ENCODE measurements at places on chromosomes 6 and 20. TPM values are rescaled to one million over a fixed set of nuclear protein-coding genes. Genes with fewer than 3 reads are reported as not detected.

DNA sequence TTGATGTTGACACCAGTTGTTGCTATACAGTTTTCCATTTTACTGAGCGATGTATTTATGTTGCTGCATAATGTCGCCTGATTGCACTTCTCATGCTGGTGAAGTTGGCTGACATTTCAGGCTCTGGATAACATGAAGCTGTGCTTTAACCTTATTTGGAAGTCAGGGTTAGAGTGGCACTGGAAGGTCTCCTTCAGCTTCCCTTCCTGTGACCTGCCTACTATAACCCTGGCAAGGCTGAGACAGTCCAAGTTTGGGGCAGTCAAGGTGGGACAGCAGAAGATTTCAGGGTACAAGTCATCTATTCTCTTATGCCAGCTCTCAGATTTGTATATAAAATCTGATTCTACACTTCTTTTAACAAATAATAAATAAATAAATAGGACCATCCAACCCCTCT is 127.6 kb downstream of the AIG1 start:
- no peak for DNase-seq

Gene PBOV1
- polyA plus RNA-seq = not detected

Gene PTK6
- 0.16 TPM for polyA plus RNA-seq

- no peak for DNase-seq
Observed at GRCh38 chr20:33017542-33017941, 10.0 kb downstream of the BPIFB2 start.

Gene GNL1
- 49.8 TPM for polyA plus RNA-seq

- DNase-seq = no peak
Observed at GRCh38 chr6:167094436-167094819, 28.5 kb upstream of the CCR6 start.

Gene NKAIN4
- not detected for polyA plus RNA-seq

GRCh38 chr20:44166477-44166876 is 20.5 kb downstream of the JPH2 start:
- no peak for DNase-seq

Gene PROKR2
- 0.94 TPM for polyA plus RNA-seq

- DNase-seq = peak; percentile 2
Observed at GRCh38 chr6:21593927-21594415, 420 bp downstream of the SOX4 start.

Gene C20orf141
- not detected for polyA plus RNA-seq

Gene ANKEF1
- 8.4 TPM for polyA plus RNA-seq

Gene PDE10A
- polyA plus RNA-seq = not detected

DNA sequence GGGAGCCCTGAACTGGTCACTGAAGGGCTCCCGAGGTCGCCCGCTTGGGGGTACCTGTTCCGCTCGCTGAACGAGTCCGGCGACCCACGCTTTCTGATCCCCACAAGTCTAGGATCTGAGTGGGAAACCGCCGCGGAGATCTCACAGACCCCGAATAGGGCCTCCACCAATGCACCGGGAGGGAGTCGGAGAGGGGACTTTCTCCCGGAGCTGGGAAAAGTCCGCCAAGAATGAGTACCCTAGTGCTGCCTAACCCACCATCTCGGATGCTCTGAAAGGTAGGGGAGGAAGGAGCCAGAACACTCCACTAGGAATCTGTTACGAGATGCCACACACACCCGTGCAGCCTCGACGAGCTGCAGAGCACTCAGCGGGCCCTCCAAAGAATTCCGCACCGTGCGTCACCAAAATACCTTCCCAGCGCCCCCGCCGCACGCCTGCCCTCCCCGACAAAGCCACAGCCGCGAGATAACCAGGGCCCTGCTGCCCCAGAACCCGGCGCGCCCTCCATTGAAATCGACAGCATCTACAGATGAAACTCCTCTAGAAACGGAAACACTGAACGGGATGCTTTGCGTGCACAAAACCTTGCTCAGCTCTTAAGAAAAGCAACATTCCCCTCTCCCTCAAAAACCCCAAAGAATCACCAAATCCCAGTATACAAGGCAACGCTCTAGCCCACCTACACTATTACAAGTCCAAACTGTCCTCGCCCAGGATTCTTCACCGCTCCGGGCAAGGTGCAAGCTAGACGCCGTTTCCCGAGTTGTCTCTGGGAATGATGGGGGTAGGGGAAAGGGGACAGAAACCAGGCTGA is 686 bp downstream of the COL12A1 start:
- no peak for DNase-seq

DNA sequence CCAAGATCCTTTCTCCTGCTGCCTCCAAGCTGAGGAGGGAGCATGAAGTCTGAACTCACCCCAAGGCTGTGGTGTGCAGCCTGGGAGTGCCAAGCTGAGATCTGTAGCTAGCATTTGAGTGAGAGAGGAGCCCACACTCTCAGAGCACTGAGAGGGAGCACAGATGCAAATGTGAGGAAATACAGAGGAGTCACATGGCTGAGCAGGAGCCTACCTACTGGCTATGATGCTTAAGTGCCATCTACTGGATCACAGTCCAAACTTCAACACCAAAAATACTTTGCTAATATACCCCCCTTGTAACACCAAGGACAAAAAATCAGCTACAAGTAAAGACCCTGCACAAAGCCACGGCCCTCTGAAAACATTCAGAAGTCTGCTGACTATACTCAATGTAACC is 94.4 kb upstream of the IMPG1 start:
- DNase-seq = no peak

Gene PACRG
- polyA plus RNA-seq = not detected

Gene RAET1G
- not detected for polyA plus RNA-seq

Gene SLC17A1
- not detected for polyA plus RNA-seq

- no peak for DNase-seq
Observed at GRCh38 chr20:59777814-59778575, 155.4 kb downstream of the SYCP2 start.

DNA sequence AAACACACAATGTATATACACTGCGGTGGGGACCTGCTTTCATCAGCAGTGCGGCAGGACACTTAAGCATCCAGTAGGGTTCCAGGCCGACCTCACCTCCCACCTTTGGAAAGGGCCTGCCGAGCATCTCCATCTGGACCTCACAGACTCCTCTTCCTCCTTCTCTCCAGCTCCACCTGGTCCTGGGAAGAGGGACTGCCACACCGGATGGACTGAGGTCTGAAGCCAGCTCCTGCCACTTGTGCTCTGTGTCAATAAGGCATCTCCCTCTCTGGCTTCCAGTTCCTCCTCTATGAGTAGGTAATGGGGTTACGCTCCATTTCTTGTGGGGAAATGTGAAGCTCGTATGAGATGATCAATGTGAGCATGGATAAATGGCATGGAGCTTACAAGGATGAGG is 19.1 kb upstream of the NNAT start:
- no peak for DNase-seq

DNA sequence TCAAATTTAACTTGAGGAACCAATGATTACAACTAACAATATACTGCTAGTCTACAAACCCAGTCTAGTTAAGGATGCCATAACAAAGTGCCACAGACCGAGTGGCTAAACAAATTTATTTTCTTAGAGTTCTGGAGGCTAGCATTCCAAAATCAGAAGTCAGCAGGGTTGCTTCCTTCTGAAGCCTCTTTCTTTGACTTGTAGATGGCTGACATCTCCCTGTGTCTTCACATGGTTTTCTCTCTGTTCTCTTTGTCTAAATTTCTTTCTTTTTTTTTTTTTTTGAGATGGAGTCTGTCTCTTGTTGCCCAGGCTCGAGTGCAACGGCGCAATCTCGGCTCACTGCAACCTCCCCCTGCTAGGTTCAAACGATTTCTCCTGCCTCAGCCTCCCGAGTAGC is 56.1 kb downstream of the NCOA3 start:
- DNase-seq = no peak

GRCh38 chr20:50415516-50416268 is 94.5 kb upstream of the PTPN1 start:
- no peak for DNase-seq

- DNase-seq = no peak
Observed at GRCh38 chr6:16329233-16329632, 90.8 kb downstream of the GMPR start.

Gene CST2
- polyA plus RNA-seq = not detected

Gene ZSCAN23
- not detected for polyA plus RNA-seq

DNA sequence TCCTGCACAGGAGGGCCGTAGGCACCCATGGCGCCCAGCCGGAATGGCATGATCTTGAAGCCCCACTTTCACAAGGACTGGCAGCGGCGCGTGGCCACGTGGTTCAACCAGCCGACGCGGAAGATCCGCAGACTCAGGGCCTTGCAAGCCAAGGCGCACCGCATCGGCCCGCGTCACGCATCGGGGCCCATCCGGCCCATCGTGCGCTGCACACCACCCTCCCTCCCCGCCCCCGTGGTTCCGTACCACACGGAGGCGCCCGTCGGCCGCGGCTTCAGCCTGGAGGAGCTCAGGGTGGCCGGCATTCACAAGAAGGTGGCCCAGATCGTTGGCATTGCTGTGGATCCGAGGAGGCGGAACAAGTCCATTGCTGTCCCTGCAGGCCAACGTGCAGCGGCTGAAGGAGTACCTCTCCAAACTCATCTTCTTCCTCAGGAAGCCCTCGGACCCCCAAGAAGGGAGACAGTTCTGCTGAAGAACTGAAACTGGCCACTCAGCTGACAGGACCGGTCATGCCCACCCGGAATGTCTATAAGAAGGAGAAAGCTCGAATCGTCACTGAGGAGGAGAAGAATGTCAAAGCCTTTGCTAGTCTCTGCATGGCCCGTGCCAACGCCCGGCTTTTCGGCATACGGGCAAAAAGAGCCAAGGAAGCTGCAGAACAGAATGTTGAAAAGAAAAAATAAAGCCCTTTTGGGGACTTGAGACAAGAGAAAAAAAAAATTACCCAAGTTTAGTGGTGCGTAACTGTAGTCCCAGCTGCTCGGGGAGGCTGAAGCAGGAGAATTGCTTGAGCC is 9.9 kb upstream of the NCOA5 start:
- no peak for DNase-seq

GRCh38 chr20:40575851-40576250 is 113.2 kb downstream of the MAFB start:
- no peak for DNase-seq

DNA sequence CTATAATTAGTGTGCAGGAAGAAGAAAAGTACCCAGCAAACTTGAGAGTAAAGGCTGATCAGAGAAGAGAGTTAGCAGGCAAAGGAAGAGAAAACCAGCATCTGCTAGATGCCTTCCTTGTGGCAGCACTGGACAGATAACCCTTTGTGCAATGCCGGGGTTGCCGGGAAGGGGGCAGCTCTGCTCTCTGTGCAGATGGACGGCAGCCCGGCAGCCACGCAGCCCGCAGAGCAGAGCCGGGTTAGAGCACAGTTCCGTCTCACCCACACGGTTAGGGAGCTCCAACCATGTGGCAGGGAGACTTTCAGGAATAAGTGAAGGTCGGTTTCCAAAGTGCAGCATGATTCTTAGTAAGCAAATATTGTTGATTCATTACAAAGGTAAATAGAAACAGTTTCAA is 80.0 kb upstream of the RPS6KA2 start:
- DNase-seq = no peak

Gene APOBEC2
- polyA plus RNA-seq = not detected

GRCh38 chr6:24907919-24908649 is 27.7 kb downstream of the RIPOR2 start:
- DNase-seq = no peak

Gene TRIM26
- 52.9 TPM for polyA plus RNA-seq

- no peak for DNase-seq
Observed at GRCh38 chr6:121042766-121043165, 291.5 kb downstream of the TBC1D32 start.

DNA sequence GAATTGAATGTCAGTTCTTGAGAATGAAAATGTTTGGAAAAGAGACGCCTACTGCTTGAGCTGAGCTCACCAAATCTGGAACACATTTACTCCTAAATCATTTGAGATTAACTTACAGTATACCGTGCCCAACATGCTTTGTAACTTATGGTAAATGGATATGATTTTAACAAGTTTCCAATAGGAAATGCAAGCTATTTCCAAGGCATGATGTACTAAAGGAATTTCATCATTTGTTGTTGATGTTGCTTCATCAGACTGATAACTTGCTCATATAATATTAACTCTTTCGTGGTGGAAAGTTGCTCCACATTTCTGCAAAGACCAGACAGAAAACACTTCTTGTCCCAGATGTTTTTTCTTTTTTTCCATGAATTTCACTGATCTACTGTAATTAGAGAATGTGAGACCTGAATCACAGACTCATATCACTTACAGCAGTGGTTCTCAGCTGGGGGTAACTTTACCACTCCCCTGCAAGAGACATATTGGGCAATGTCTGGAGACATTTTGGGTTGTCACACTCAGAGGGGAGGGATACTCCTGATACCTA is 116.6 kb upstream of the TRAF3IP2 start:
- no peak for DNase-seq

- DNase-seq = no peak
Observed at GRCh38 chr20:56627122-56628014, 1.7 kb upstream of the TFAP2C start.

DNA sequence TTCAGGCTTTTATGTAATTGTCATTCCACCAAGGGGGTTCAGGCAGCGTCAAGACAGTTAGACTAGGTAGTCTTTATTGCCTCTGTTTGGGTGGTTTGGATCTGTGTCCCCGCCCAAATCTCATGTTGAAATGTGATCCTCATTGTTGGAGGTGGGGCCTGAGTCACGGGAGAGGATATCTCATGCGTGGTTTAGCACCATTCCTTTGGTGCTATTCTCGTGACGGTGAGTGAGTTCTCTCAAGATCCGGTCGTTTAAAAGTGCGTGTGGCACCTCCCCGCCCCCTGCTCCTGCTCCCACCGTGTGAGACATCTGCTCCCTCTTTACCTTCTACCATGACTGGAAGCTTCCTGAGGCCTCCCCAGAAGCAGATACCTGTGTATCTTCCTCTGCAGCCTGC is 51.3 kb upstream of the FOXC1 start:
- no peak for DNase-seq

- DNase-seq = no peak
Observed at GRCh38 chr20:46622165-46622564, 29.1 kb downstream of the SLC13A3 start.

Gene UST
- 2.4 TPM for polyA plus RNA-seq

Gene GPLD1
- polyA plus RNA-seq = 0.46 TPM

Gene MYBL2
- polyA plus RNA-seq = 0.20 TPM

GRCh38 chr6:137637121-137637520 is 142.9 kb upstream of the OLIG3 start:
- no peak for DNase-seq

DNA sequence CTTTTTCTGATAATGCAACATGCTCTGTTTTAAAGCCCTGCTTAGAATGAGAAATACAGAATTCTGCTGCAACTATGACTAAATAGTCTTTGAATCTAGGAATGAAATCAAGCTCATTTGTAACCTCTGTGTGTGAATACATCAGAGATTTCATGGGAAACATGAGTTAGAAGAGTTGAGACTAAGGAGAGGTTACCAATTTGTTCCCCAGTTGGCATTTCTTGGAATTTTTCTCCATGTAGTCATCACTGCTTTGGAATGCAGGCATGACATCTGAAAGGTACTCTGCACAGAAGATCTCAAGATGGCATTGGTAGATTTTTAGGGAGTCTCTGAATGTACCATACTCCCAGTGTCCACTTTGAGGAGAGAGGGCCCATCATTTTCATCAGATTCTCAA is 237.2 kb downstream of the TFAP2A start:
- no peak for DNase-seq

Gene PPP1R3D
- 3.3 TPM for polyA plus RNA-seq

Gene SPTLC3
- polyA plus RNA-seq = 1.7 TPM

Gene BANF2
- not detected for polyA plus RNA-seq
